K562 (cell line): ENCODE measurements at places on chromosomes 7 and 10.

DNA sequence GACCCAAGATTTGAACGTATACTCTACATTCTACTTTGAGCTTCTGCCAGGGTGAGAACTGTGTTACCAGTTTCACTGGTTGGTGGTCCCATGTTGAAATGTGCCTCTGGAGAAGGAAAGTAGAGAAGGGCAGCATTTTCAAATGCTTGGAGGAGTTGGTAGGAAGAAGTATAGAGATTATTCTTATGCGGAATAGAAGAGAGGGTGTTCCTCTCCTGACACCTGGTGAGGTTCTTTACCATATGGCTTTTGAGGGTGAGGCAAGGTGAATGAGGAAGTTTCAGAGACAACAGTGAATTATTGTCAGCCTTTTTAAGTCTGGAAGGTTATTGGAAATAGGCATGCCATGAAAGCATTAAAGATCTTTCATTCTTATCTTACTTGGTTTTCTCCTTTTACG, 34.3 kb downstream of the R3HCC1L start:
- no peak for DNase-seq

DNA sequence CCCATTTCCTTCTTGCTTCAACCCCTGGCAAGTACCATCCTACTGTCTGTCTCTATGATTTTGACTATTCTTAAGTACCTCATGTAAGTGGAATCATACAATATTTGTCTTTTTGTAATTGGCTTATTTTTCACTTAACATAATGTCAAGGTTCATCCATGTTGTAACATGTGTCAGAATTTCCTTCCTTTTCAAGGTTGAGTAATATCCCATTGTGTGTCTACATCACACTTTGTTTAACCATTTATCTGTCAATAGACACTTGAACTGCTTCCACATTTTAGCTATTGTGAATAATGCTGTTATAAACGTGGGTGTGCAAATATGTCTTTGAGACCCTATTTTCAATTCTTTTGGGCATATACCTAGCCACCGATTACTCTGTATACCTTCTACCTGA, 14.0 kb upstream of the CDK14 start:
- no peak for DNase-seq

- DNase-seq = no peak
Measured at GRCh38 chr10:28969413-28969812, 292.1 kb downstream of the BAMBI start.

DNA sequence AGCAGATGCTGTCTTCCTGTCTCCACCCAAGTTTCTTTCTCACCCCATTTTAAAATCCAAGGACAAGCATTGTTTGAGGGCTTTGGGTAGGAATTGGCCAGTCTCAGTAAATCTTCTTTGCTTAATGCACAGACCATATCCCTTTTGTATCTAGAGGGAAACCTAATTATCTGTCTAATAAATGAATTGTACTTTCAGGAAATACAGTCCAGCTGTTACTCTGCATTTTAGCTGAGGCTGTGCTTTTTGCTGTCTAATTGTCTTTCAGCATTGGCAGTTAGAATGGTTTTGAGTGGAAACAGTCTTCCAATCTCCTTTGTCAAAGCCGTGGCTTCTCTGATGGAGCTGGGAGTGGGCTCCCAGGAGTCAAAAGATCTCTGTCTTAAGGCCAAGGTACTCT, 388.2 kb downstream of the SORCS3 start:
- no peak for DNase-seq
